ENCODE measurements at places on chromosomes 6 and 20. TPM values are rescaled to one million over a fixed set of nuclear protein-coding genes. Genes with fewer than 3 reads are reported as not detected.

- no peak for DNase-seq
These were observed 29.6 kb upstream of the SAYSD1 start for GRCh38 chr6:39144481-39145173.

GRCh38 chr6:158649289-158650143, at the start of gene SYTL3:
TSS of gene SYTL3 (plus strand) at chr6:158650054. CDS start at chr6:158663269, 13,215 bp downstream.
- peak; percentile 93 for DNase-seq

- no peak for DNase-seq
These were observed 82.9 kb downstream of the RPP40 start for GRCh38 chr6:4920914-4921410.

GRCh38 chr6:33747823-33748222, 1.1 kb upstream of the IP6K3 start:
- no peak for DNase-seq

DNA sequence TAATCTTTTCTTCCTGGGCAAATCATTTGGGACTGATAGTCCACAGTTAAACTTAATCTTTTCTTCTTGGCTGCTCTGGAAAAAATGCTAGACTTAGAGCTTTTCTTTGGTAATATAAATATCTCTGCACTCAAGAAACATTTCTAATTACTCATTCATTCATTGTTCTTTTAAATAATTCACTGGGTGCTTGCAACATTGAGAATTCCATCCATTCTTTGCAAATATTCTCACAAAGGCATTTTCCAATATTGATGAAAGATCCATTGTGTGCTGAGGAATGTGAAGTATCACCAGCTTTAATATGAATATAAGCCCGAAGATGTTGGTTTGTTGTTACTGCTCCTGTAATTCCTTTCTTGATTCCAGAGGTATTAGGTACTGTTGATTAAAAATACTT, 38.4 kb downstream of the AKAP7 start:
- DNase-seq = no peak

- no peak for DNase-seq
These were observed 4.5 kb downstream of the TREML4 start for GRCh38 chr6:41232667-41233066.

CTCFL gene
- total RNA-seq = not detected

MATN4 gene
- 0.70 TPM for total RNA-seq

PREX1 gene
- 91.5 TPM for total RNA-seq

ATG5 gene
- 29.2 TPM for total RNA-seq
